Activated naive CD8-positive, alpha-beta T cell treated with anti-CD3 and anti-CD28 coated beads for 36 hours (primary cell): ENCODE measurements at places on chromosomes 7 and 10. TPM values are rescaled to one million over a fixed set of nuclear protein-coding genes. Genes with fewer than 3 reads are reported as not detected.
A peak's percentile ranks its signal among the peaks of the same experiment; 100 is the strongest.

DNA sequence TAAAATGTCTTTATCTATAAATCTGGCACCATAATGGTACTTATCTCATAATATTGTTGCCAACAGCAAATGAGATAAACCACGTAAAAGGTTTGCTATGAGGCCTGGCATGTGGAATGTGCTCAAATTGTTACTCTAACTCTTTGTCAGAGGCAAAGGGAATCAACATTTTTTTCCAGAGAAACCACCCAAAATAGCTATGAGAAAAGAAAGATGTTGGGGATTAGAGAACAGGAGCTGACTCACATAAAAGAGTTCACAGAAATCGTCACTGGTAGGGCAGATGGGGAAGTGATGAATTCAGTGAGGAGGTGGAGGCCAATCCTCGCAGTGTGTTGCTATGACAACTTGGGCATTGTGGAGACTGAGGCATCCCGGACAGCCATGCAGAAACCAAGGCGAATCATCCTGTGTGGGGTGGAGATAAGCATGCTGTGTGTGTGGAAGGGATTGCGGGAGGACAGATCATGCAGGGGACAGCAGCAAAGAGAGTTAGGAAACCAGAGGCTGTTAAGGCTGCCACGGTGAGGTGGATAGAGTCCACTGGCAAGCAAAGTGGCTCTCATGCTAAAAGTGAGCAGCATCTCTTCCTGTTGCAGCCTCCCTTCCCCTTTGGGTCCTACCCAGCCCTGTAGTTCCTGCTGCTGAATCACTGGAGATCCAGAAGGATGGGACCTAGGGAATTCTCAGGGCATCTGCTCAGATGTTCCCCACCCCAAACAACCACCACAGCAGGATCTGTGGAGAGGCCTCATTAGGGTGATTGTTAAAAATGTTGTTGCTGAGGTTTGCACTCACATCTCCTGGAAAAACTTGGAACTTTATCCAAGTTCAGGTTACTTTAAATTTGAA lies 103.9 kb downstream of the CUBN start:
- DNase-seq: peak; percentile 83

- DNase-seq: no peak
Observed at GRCh38 chr10:11643039-11643438, 31.6 kb upstream of the USP6NL start.

DNA sequence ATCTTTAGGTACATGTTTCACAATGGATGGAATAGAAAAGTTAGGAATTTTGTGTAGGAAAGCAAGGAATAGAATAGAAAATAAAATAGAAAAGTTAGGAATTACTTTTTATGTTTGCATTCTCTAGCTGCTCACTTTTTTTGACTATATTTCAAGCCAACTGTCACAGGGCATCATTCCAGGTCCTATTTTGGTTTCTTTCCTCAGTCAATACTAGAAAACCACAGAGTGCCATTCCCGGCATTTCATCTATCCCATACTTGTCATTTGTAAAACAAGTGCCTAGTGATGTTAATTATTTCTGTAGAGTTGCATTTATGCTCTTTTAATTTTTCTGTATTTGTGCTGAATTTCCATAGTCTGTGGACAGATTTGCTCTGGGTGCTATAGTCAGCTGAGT lies 66.2 kb downstream of the SDK1 start:
- DNase-seq: no peak

Gene AGR2
- not detected for total RNA-seq

Gene GATA3
- 8.4 TPM for total RNA-seq

Gene SEMA3A
- 1.9 TPM for total RNA-seq

Gene SPDYE5
- total RNA-seq: not detected

Gene WEE2
- total RNA-seq: not detected

Gene PARP12
- 32.4 TPM for total RNA-seq

DNA sequence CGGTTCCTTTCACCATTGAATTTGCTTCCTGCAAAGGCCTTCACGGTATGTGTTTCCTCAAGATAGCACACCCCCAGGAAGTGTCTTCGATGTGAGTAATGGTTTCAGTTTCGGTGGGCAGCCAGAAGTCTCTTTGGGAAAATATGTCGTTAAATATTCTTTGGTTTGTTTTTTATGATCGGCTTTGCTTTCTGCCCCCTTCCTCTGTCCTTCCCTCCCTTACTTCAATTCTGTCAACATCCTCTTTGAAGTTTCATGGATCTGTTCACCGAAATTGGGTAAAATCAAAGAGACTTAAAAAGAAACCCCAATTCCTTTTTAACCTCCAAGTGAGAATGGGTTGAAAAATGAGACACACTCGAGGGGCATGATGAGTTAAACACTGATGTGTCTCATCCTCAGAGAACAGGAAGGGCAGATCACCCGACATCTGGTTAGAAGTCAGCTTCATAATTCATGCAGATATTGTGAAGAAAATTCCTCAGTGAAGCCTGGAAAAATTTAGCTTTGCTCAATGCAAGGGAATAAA lies 170.8 kb upstream of the HABP2 start:
- peak; percentile 18 for DNase-seq

GRCh38 chr10:71697938-71698709 lies 21.5 kb downstream of the C10orf105 start:
- DNase-seq: peak; percentile 75
